ENCODE measurements at places on chromosomes 12 and 14.

GRCh38 chr14:67764496-67764895, 51.9 kb downstream of the ZFYVE26 start:
- DNase-seq, result no peak

- DNase-seq, result no peak
These were observed 70.5 kb downstream of the LMNTD1 start for GRCh38 chr12:25482625-25483024.

DNA sequence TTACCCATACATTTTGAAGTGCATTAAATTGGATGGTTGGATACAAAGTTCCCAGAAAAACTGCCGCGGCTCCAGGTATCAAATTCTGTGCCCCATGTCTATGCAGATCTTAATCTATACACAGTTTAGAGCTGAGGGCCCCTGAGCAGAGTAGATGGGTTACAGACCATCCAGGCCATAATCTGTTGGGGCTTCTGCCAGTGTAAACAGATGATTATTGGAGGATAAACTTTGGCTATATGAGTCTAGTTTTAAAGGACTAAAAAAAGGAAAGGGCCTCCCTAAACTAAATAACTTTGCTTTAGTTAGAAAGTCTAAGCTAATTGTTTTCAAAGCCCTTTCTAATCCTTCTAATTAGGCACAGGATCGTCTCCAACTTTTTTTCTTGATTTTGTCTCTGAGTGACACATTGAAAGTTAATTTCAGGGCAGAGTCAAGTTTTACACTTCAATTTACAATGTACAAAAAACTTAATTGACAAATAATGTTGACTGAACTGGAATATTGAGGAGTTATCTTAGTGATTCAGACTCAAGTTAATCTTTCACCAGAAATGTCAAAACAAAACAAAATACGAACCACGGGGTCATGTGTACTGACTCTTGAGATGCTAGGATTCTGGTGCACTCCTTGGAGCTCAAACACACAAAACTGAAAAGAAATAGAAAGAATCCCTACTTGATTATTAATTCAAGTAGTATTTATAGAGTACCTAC, 133.9 kb upstream of the SCAF11 start:
- DNase-seq, result no peak

DNA sequence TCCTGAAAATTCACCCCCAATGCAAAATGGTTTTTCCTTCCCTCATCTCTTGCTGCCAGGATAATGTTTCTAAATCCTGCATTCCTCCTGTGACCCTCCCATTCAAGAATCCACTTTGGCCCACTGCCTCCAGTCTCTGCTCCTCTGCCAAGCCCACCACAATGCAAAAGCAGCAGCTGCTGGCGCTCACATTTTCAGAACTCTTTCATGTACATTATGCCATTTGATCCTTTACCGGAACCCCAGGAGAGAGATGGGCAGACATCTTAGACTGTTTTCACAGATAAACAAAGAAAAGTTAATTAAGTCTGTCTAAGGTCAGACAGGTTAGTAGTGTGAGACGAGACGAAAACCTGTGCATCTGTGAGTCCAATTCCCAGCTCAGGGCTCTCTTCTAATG, 12.9 kb downstream of the LRIG3 start:
- no peak for DNase-seq

- no peak for DNase-seq
These were observed 40.9 kb upstream of the ELK3 start for GRCh38 chr12:96153131-96153725.

DNA sequence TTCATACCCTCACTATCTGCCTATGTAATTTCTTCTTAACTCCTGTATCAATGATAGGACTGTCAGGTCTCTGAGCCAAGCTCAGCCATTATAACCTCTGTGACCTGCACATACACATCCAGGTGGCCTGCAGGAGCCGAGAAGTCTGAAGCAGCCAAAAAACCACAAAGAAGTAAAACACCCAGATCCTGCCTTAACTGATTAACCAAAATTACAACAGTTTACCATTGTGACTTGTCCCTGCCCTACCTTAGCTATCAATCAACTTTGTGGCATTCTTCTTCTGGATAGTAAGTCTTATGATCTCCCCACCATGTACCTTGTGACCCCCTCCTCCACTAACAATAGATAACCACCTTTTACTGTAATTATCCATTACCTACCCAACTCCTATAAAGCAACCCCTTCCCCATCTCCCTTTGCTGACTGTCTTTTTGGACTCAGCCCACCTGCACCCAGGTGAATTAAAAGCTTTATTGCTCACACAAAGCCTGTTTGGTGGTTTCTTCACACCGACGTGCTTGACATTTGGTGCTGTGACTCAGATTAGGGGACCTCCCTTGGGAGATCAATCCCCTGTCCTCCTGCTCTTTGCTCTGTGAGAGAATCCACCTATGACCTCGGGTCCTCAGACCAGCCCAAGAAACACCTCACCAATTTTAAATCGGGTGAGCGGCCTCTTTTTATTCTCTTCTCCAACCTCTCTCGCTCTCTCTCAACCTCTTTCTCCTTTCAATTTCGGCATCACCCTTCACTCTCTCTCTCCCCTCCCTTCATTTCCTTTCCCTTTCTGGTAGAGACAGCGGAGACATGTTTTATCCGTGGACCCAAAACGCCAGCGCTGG, 11.5 kb upstream of the LGMN start:
- no peak for DNase-seq

DNA sequence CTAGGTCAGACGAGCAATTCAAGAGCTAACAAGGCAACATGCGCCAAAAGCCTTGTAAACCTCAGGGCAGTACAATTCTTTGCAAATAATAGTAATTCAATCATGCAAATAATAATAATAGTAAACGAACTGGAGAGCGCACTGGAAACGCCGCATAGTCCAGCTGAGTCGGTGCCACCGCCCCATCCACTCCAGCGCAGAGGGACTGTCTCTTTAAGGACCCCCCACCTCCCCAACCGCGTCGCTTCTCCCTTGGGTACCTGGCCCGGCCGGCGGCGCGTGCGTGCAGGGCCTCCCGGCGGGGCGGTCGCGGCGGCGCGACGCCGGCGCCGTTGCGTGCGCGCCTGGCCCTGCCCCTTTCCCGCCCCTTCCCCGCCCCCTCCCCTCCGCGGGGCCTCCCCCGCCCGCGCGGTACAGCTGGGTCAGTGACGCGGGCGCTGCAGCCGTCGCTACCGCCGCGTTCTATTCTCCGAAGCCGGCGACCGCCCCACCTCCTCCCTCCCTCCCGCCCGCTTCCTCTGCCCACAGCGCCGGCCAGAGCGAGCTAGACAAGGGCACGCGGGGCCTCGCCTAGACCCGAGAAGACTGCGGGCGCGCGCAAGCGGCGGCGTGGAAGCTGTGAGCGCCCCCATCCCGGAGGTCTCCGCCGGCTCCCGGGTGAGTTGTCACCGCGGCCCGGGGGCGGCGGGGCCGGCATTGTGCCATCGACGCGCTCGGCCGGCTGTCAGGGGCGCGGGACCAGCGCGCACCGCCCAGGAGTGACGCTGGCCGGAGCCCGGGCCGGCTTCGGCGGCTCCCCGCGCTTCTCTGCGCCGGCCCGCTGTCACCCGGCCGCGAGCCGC, at the start of gene SUSD6:
Gene SUSD6 (plus strand): TSS at position 425 of the 842 bp plus-strand sequence. CDS start 46,997 bp downstream, outside the sequence.
- DNase-seq, result peak; percentile 78

GRCh38 chr12:104638851-104639240, 182.1 kb downstream of the CHST11 start:
- DNase-seq, result no peak

GRCh38 chr12:57852200-57852599, 5.7 kb upstream of the CTDSP2 start:
- no peak for DNase-seq

DNA sequence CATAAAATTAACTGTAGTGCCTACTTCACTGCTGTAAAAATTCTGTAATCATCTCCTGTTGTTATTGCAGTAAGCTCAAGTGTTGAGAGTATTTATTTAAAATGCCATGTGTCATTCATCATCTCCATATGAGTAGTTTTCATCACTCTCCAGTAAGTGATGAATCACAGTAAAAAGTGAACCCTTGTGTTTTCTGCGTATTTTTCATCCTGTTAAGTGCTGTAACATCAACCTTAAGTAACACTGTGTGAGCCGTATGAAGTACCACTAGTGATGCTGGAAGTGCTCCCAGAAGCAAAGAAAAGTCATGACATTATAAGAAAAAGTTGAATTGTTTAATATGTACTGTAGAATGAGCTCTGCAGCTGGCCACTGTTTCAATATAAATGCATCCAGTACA, 55.4 kb downstream of the SLCO1B3 start:
- DNase-seq, result no peak

DNA sequence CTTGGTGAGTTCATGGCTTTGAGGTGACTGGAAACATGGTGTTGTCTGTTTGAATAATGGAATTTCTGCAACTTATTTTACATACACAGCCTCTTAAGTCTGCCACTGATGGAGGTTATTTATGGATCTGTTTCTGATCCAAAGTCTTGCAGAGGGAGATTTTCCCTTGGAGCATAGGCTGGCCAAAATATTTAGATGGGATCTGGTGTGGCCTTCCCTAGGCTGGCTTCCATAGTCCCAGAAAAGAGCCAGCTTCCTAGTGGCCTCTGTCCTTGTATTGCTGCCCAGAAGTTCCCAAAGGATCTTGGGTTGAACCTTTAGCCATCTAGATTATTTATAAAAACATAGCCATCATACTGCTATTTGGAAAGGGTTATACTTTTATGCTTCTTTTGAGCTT, 491.1 kb upstream of the RGS6 start:
- no peak for DNase-seq

- no peak for DNase-seq
These were observed 89.8 kb downstream of the BTG1 start for GRCh38 chr12:92055877-92056276.

DNA sequence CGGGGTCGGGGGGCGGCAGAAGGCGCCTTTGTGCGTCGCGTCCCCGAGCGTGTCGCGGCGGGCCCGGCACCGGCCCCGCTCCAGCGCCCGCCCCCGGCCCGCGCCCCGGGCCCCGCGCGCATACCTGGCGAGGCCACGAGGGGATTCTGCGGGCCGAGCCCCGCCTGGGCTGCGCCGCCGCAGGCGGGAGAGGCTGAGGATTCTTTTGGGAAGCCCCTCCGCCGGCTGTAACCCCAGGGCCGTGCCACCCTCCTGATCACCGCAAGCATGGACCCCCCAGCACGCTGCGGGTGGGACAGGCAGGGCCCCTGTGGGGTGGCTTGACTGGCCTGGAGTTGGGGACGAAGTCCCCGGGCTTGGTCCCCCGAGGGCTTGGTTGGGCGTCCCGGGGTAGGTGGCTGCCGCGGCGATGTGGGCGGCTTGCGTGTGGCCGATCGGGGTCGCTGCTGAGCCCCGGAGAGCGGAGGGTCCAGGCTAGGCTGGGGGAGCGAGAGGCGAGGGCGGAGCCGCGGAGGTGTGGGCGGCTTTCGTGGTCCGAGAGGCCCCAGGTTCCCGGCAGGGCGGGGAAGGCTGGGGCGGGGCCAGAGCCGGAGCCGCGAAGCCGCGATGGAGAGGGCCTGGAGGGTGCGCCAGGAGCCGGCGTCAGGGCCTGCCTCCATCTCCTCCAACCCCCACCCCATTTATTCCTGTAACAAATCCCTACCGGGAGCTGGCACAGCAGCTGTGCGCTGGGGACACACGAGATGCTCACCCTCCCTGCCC, 28.4 kb upstream of the GPR132 start:
- DNase-seq, result peak; percentile 53

DNA sequence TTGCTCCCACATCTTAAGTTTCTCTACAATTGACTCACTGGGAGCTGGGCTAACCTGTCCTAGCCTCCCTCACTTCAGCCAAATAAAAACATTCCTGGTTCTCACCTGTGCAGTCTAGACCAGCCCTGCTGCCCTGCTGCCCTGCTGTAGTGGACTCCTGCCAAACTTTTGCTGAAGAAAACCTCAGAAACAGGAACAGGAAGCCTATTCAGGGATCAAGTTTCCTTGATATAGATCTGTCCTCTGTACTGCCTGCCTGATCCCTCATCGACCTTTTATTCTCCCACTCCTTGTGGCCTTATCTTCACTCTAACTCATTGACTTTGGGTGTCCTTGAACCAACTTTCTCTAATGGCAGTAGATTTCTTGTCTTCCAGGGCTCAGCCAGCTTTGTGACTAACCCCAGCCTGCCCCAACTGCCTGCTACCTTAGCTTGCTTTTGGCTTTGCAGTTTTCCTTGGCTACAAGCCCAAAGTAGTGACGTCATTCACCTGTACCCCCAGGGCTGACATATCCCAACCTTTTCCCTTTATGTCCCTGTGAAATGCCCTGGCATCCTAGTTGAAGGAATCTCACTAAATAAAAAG, 234.8 kb downstream of the DUSP6 start:
- DNase-seq, result no peak

DNA sequence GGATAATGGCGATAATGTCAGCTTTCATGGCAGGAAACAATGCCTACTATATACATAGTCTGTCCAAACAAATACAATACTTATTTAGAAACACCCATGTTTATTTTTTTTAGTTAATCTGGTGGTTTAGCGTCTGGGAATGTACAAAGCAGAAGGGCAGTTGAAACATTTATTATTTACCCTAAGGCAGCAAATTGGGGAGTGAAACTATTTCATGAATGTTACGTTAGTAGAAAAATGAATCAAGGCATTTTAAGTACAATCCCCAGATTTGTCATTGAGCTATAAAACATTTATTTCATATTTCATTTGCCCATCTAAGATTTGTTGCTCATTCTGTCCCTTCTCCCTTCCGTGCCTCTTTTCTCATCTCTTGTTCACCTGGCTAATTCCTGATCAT, 87.1 kb upstream of the ATF1 start:
- DNase-seq, result no peak

GRCh38 chr12:55745361-55746173, 2.6 kb downstream of the GDF11 start:
- DNase-seq, result no peak

GRCh38 chr12:113561068-113561780, 89.6 kb upstream of the LHX5 start:
- DNase-seq, result no peak

GRCh38 chr14:106625186-106625585, 1098.8 kb downstream of the TMEM121 start:
- no peak for DNase-seq

Data from stimulated activated CD8-positive, alpha-beta memory T cell treated with anti-CD3 and anti-CD28 coated beads, Interleukin-2, amount 100 ng/mL, for 1 hour (primary cell).